ENCODE measurements at places on chromosomes 3 and 15. TPM values are rescaled to one million over a fixed set of nuclear protein-coding genes. Genes with fewer than 3 reads are reported as not detected.

DNA sequence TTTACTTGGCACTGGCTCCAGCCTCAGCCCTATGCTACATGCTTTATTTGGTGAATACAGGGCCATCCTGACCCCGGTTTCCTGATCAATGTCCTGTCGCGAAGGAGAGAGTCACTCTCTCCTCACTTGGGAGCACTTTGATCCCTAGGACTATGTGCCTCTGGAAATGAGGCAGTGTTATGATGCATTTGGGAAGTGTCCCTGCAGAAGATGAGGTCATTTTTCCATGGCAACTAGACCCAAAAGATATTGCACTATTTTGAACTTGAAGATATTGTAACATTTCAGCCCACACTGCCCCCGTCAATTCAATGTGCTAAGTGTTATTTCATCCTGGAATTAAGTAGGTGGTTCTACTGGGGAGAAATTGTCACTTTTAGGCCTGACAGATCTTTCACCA, 68.0 kb downstream of the LRRK1 start:
- DNase-seq, result no peak

TICRR gene
- 0.16 TPM for total RNA-seq

ZSCAN29 gene
- 13.1 TPM for total RNA-seq

SLC2A2 gene
- not detected for total RNA-seq

CFAP100 gene
- total RNA-seq, result not detected

DNA sequence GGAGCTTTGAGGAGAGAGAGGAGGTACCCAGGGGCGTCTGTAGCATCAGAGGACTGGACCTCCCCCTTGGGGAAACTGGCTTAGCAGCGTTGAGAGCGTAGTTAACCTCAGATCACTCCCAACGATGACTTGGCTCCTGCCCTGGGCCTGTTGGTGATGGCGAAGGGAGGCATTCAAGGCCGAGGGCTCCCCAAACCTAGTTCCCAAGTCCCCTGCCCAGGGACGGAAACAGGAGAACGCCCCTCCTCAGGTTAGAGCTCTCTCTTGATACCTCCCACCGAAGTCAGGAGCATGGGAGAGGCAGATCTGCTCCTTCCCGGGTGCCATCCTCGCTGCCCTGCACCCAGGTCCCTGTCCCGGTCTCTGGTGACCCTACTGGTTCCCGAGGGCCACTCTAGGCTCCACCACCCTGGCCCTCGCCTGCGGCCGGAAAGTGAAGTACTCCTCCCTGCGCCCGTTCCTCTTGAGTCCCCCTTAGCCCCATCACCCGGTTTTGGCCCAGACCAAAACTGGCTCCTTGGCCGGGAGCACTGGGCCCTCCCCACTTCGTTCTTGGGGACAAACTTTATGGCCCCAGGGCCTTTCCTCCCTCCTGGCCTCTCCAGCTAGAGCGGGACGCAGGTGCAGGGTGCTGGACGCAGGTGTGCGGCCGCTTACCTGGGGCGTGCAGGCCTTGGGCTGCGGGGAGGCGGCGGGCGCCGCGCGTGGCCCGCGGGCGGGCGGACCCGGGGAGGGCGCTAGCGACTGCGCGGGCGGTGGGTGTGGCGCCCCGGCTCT, 2.6 kb upstream of the SKOR1 start:
- DNase-seq, result peak; percentile 42

- no peak for DNase-seq
Measured at GRCh38 chr3:42734263-42734860, 31.8 kb upstream of the HHATL start.

GRCh38 chr3:125057186-125057850, 1.5 kb upstream of the HEG1 start:
- DNase-seq, result no peak

GRCh38 chr15:77989296-77990143, 88.0 kb downstream of the TBC1D2B start:
- DNase-seq, result no peak

GOLGA8G gene
- not detected for total RNA-seq

FBLN2 gene
- 81.1 TPM for total RNA-seq

DNA sequence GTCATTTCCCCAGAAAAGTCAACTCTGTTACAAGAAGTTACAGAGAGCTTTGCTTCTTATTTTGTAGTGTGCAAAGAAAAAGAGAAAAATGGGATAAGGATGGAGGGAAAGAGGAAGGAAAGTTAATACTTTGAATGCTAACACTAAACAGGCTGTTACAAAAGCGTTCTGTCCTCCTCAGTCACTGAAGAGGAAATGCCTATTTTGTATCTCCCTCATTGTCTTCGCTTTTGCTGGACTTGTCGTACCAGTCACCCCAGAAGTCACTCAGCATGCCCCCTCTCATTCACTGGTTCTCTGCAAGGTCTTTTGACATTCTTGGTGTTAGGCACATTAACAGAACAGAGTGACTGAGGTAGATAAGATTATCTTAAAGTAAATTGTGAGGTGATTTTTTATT, 129.6 kb downstream of the ALCAM start:
- no peak for DNase-seq

DNA sequence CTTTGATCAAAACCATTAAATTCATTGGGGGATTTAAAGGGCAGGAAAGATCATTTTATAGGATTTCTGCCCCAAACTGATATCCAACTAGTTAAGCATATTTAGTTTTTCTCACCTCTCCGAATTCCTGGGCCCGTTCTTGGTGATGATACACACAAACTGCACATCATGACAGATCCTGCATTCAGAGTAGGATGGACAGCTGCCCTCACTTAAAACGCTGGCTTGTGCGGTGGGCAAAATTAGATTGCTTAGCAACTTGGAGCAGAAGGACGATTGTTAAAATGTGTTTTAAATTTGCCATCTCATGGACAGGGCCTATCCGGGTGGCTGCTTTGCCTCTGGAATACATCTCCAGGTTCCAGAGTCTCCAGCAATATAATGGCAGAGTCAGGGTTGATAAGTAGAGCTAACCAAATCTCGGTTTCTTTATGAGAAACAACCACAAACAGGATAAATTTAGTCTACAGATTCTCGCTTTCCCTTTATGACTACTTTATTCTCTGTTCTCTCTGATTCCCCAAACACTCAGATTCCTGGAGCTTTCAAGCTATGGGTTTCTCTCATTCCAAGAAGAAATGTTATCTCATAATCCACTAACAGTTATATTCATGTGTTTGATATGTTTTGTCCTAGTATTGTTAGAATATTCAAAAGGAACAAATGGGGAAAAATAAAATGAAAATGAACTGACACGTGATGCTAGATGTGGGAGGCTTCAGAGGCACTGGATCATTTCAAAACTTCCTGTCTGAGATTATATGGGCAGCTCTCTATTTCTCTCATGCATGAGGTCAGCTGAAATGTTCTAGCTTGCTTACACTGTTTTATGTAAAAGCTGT, 1014.1 kb upstream of the SEMA6D start:
- DNase-seq, result no peak

- no peak for DNase-seq
Measured at GRCh38 chr3:135896613-135897012, 68.9 kb upstream of the PPP2R3A start.

PLCL2 gene
- total RNA-seq, result 72.9 TPM

RSRC1 gene
- 22.9 TPM for total RNA-seq

DNA sequence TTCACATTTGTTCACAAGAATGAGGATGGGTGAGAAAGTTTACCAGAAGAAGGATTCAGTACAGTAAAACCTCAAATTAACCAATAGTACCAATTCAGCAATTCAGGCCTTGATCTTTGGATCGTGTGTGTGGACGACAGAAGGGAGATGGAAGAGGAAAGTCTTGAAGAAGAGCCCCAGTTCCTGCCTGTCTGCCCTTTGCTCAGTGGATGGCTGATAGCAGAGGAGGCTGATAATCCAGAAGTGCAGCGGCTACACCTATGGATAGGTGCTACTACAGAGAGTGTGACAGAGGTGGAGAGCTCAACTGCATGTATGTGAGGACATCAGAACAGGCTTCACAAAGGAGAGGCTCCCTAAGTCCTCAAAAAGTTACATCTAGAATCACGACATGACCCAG, 29.2 kb upstream of the PLXND1 start:
- no peak for DNase-seq

CX3CR1 gene
- 2.1 TPM for total RNA-seq

CHRD gene
- 8.7 TPM for total RNA-seq

GRCh38 chr3:152183473-152183872, 85.3 kb upstream of the MBNL1 start:
- DNase-seq, result no peak

GRCh38 chr15:71691458-71692417, 118.6 kb upstream of the NR2E3 start:
- DNase-seq, result no peak

DNA sequence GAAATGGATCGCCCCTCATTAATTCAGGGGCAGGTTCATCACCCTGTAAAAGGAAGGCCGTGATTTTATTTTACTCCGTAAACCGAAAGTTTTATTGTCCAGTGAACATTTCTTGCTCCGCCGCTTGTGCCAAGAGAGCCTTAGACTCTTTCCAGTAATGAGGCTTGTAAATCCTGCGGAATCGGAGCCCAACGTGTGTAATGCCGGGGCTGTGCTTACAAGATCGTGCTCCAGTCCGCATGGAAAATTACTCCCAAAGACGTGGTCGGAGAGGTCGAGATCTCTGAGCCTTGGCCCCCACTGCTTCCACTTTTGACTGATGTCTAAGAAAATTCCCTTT, 649 bp upstream of the PLOD2 start:
- DNase-seq, result no peak

SLC6A6 gene
- total RNA-seq, result 14.3 TPM

AAGAB gene
- total RNA-seq, result 20.9 TPM

GRCh38 chr3:177835008-177835407, 637.7 kb upstream of the TBL1XR1 start:
- no peak for DNase-seq

- no peak for DNase-seq
Measured at GRCh38 chr3:31002730-31003129, 108.3 kb upstream of the GADL1 start.

DNA sequence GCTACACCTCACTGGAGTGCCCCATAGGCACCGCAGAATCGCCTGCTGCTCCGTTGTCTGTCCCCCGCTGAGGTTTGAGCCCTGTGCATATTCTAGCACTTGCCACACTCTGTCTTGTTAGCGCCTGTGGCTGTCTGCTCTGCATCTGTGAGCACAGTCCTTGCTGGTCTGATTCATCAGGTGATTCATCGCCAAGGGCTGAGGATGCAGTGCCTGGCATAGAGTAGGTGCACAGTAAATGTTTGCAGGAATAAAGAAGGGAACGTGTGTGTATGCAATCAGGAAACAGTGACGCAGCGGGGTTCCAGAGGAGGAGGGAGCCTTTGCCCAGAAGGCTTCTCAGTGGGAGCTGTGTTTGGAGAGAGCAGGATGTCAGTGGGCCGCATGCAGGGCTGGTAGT, 124.0 kb upstream of the PLXNA1 start:
- no peak for DNase-seq

MEX3B gene
- 4.0 TPM for total RNA-seq

SLC12A1 gene
- total RNA-seq, result not detected

DNA sequence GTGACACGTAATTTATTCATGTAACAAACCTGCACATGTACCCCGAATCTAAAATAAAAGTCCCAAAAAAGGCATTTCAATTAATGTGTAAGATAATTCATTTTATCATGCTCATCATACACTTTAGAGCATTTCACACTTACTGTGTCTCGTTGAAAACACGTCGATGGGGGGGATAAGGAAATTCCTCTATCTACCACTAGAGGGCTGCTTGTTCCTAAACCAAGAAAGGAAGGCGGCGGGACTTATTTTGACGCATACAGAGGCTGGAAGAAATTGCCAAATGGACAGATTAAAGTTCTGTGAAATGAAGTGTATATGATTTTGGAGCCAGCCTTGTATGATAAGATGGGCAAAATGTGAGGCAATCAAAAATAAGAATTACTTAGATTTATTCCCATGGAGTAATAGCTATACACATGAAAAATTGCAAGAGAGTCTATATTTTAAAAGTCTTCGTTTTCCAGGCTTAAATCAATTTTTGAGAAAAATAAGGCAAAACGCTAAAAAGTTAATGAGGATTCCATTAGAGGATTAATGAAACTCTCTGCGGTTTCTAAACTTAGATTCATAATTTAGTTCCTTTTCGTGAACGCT, 346.8 kb downstream of the CNTN3 start:
- DNase-seq, result no peak

- DNase-seq, result no peak
Measured at GRCh38 chr15:92393980-92394308, 263 bp downstream of the ST8SIA2 start.

DNA sequence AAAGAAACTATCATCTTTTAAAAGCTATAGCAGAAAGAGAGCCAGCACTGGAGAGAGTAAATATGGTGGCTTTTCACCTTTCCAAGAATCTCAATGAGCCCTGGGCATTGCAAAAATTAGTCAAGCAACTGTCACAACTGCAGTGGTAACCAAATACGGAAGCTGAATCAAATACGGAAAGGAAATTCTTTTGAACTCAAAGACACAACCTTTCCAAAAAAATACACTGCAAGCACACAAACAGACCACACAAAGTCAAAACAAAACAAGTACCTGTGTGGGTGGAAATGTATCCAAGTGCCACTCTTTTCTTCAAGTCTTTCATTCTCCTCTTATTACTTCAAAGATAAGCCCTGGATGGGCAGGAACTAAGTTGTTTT, 17.6 kb downstream of the VGLL4 start:
- no peak for DNase-seq

- no peak for DNase-seq
Measured at GRCh38 chr3:24614359-24614758, 119.7 kb upstream of the THRB start.

FGF12 gene
- total RNA-seq, result 340 TPM

GRCh38 chr3:51156147-51156546, 228.9 kb upstream of the MANF start:
- no peak for DNase-seq

CLCN2 gene
- 2.9 TPM for total RNA-seq

GALNT15 gene
- 5.8 TPM for total RNA-seq

DNA sequence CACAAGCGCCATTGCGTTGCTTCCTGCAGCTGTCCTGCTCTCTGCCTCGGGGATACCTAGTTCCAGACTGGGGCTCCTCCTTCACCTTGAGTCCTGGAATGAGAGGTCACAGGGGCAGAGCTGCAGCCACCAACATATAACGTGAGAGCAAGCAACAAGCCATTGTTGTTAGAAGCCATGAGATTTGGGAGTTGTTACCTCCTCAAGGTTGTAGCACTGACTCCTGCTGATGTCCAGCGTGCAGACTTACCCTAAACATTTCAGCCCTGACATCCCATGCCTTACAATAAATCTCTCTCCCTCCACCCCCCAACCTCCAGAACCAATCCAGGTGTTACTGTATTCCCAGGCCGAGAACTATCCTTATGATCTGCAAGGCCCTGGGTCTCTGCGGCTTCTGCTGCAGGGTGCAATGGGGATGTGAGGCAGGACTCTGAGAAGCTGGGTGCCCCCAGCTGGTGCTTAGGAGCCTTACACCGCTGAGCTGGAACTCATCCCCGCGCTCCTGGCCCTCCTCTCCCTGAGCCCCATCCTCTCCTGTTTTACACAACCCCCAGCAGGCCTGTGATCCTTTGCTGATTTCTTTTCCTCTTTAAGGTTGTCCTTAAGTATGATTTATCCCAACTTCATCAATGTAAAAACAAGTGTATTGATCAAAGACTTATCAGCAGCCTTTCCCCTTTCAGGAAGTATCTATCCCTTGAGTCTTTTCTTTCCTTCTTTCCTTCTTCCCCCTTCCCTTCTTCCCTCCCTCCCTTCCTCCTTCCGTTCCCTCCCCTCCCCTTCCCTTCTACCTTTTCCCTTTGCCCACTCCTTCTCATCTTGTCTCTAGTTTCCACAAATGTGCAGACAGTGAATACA, 84.2 kb upstream of the ABHD2 start:
- no peak for DNase-seq

CDHR4 gene
- not detected for total RNA-seq
